ENCODE measurements at places on chromosomes 12 and 14. TPM values are rescaled to one million over a fixed set of nuclear protein-coding genes. Genes with fewer than 3 reads are reported as not detected.

DNA sequence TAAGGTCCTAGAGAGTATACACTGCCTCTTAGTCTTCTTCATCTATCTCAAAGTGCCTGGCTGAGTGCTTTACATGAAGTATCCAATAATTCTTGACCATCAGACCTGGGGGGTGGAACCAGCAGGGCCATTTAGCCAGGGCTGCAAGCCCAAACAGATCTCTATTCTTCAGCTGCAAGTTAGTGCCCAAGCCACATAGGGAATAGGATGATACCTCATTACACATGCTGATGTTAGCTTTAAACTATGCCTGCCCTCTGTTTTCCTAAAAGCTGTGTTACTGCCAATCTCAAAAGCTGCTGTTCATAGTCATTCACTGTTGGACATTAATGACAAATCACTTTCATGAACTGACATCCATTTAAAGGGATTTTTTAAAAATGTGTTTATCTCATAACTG, 16.7 kb upstream of the IFNG start:
- DNase-seq = no peak
- no peak overlapping the region for H3K27ac ChIP-seq
- no peaks in the 10 kb centered on the region for H3K4me1 ChIP-seq

BIN2 gene
- total RNA-seq = 2.3 TPM

TOMM20L gene
- not detected for total RNA-seq

GPD1 gene
- total RNA-seq = 177 TPM

TOGARAM1 gene
- total RNA-seq = 28.3 TPM

- H3K4me3 ChIP-seq = peak overlapping the region; percentile 50
- H3K4me1 ChIP-seq = no peaks in the 10 kb centered on the region
- DNase-seq = peak; percentile 83
- H3K36me3 ChIP-seq = no peaks in the 10 kb centered on the region
- H3K27me3 ChIP-seq = no peaks in the 10 kb centered on the region
Measured at GRCh38 chr12:120584343-120585149, 3.3 kb upstream of the POP5 start.

PSMB5 gene
- 58.7 TPM for total RNA-seq

MYH6 gene
- total RNA-seq = not detected

DNA sequence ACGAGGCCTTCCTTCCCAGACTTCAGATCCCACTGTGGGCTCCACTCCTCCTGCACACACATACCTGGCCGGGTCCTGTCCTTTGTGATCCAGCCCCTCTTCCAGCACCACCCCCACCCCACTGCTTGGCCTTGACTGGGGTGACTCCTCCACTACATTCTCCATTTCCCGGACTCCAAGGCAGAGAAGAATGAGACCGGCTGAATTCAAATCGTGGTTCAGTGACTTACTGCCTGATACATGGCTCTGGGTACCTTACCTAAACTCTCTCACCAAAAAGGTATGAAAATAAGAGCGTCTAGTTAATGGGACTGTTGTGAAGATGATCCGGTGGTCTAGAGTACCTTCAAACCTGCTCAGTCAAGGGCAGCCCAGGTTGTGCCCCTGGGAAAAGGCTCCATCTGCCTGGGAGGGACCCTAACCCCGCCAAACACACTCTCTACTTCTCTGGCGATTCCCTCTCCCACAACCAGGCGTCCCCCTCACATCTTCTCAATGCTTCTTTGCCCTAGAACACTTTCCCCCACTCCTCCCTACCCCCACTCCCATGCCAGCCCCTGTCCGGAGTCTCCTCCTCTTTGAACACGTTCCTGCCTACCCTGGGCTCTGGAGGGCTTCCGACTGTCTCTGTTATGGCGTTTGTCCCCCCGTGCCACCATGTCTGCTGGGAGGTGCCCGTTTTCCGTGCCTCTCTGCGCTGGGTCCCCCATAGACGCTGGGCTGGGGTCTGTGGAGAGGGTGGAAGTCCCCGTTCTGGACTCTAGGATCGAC, 1.5 kb upstream of the ZBTB42 start:
- peak overlapping the region; percentile 46 for H3K4me3 ChIP-seq
- DNase-seq = no peak

FITM1 gene
- 11.3 TPM for total RNA-seq

GRCh38 chr12:99137124-99137855, 492.2 kb downstream of the APAF1 start:
- no peak overlapping the region for H3K4me3 ChIP-seq
- H3K36me3 ChIP-seq = no peaks in the 10 kb centered on the region
- H3K27me3 ChIP-seq = no peaks in the 10 kb centered on the region
- H3K4me1 ChIP-seq = no peaks in the 10 kb centered on the region
- DNase-seq = no peak
- H3K27ac ChIP-seq = no peak overlapping the region

DNA sequence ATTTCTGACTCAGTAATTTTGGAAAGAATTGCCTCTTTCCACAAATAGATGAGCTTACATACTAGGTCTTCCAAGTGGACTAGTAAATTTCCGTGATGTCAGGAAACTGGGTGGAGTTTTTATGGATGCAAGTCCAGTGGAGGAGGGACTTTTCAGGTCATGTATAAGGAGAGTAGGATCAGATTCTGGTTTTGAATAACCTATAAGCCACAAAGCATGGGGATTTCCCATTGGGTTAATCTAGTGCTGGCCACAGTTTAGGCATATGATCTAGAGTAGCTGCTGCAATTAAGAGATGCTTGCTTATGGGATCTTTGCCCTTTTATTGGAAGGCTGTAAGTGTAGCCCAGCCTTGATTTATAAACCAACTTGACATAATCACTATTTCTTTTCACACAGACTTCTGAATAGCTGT, 33.8 kb downstream of the STK38L start:
- no peaks in the 10 kb centered on the region for H3K36me3 ChIP-seq
- no peaks in the 10 kb centered on the region for H3K4me1 ChIP-seq
- no peaks in the 10 kb centered on the region for H3K27me3 ChIP-seq
- no peak overlapping the region for H3K4me3 ChIP-seq
- H3K27ac ChIP-seq = peak overlapping the region; percentile 58
- no peak for DNase-seq

GRCh38 chr14:67618617-67619063, 1.1 kb upstream of the ARG2 start:
- H3K27ac ChIP-seq = no peak overlapping the region
- H3K27me3 ChIP-seq = no peaks in the 10 kb centered on the region
- H3K4me1 ChIP-seq = peaks cover 2% of the 10 kb centered on the region
- H3K36me3 ChIP-seq = no peaks in the 10 kb centered on the region
- DNase-seq = no peak

DNA sequence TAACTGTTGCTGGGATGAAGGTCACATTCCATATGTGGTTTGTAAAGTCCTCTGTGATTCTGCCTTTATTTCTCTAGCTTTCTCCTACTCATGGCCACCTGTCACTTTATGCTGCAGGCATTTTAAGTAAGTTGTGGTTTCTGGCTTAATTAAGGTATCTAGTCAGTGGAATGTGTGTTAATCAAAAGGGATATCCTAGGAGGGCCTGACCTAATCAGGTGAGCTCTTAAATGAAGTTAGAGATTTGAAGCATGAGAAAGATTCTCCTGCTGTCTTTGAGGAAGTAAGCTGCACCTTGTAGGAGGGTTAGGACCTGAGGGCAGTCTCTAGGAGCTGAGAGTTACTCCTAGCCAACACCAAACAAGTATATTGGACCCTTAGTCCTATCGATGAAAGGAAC, 90.3 kb downstream of the ETNK1 start:
- DNase-seq = no peak
- no peaks in the 10 kb centered on the region for H3K36me3 ChIP-seq
- H3K27me3 ChIP-seq = no peaks in the 10 kb centered on the region
- H3K4me3 ChIP-seq = no peak overlapping the region

DNAH10 gene
- total RNA-seq = 1.7 TPM

Measured in Peyer's patch (tissue), 4 donors.